Kasumi-1 (cell line): ENCODE measurements at places on chromosomes 3 and 15.

DNA sequence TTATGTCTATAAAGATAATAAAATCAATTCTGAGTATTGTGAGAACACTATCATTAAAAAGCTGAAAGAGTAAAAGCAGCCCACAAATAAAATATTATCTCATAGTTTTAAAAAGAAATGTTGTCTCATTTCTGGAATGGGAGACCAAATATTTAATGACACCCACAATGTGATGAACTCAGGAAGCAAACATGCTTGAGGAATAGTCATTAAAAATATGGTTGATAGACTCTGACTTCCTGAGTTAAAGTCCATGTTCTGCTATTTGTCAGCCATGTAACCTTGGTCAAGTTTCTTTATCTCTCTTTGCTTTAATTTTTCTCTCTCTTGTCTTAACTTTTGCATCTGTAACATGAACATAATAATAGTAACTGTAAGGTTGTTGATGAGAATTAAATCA lies 35.5 kb upstream of the CHMP2B start:
- no peak for DNase-seq

DNA sequence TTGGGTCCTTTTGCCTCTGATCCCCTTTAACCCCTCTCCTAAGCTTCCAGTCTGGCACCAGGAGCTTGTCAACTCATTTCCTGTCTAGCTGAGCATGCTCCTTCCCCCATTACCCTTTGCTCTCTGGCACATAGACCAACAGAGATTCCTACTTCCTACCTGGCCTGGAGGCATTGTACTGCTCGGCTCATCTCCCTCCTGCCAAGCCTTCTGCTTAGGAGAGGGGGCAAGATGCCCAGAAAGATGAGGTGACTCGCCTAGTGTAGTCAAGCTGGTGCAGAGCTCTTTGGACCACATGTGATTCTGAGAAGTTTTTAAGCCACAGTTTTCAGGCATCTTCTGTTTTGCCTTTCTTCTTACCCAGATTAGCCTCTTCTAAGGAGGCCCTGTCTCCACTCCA lies 95.4 kb downstream of the ZNF621 start:
- no peak for DNase-seq

DNA sequence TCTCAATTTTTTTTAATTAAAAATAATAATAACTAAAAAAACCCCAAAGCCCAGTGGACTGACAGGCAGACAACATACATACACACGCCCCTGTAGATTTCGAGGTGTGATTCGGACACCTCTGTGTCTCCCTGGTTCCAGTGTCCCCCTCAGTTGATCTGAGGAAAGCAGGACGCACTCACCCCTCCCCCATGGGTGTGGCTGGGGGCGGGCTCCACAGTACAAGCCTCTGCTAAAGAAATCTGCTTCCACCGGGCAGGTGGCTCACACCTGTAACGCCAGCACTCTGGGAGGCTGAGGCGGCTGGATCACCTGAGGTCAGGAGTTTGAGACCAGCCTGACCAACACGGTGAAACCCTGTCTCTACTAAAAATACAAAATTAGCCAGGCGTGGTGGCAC lies 33.8 kb upstream of the BLM start:
- DNase-seq, result no peak

DNA sequence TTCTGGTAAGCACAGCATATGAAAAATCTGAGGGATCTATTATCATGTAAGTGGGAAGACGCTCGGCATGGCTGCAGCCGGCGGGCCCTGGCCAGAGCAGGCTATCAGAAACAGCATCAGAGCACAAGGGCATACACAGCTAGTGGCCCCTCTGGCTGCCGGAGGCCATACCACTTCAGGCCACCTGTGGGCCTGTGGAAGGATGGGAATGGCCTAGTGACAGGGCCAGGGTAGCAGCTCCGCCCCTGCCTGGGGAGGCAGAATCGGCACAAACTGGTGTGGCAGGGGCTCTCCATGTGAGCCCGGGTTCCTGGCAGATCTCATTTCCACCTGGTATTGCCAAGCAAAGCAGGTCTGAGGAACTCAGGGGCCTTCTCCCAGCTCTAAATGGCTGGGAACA lies 46.4 kb downstream of the SH3BP5 start:
- DNase-seq, result no peak
